ENCODE measurements at places on chromosomes 1 and 21.
A peak's percentile ranks its signal among the peaks of the same experiment; 100 is the strongest.

DNA sequence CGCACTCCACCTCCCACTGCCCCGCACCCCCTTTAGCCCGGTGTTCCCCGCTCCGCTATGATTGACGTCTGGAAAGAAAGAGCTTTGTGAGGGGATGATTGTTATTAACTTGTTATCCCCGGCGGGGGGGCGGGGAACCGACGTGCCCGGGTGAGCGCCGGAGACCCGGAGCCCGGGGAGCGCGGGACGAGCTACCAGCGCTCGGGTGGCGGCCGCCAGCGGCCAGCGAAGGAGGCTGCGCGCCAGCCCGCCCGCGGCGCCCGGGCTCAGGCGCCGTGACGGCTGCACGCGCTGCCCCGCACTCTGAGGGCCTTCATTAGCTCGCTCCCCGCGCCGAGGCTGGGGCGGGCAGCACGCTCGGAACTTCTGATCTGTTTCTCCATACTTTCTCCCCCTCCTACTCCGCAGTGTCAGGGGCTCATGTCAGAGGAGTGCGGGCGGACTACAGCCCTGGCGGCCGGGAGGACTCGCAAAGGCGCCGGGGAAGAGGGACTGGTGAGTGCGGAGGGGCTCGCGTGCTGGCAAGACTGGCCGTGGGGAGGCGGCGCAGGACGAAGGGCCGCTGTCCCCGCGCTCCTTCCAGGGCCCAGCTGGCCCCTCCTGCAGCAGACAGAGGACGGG is 2.1 kb downstream of the LHX8 start:
- no peak for DNase-seq

DNA sequence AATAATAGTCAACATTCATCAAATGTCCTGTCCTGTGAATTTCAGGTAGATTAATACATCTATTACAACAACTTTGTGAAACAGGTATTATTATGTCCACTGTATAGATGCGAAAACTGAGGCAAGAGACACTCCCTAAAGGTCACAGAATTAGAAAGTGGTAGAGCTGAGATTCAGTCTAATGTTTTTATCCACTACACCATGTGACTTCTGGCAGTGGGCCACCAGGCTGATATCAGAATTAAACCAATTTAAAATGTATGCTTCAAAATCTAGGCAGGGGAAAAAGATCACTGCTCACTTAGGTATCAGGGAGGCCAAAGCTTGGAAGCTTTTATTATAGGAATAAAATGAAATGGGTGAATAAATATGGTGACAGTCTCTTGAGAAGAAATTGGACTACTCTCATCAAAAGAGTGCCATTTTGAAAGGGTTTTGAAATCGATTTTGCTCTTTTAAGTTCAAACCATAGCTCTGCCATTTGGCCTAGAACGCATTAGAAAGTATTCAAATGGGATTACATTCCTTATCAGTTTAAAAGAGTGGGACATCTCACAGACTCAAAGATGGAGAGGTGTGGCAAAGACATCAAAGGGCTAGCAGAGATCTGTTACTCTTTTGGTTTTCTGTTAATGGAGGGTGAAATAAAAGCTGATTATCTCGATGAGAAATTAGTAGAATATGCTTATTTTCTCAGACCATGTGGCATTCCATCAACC is 1.9 kb downstream of the DDAH1 start:
- no peak for DNase-seq

- no peak for DNase-seq
Measured at GRCh38 chr21:41201385-41201784, 33.4 kb downstream of the BACE2 start.

GRCh38 chr1:151799179-151800022 is 5.8 kb downstream of the LINGO4 start:
- no peak for DNase-seq

- DNase-seq = no peak
Measured at GRCh38 chr21:14683063-14683462, 136.9 kb upstream of the SAMSN1 start.

- no peak for DNase-seq
Measured at GRCh38 chr1:160844447-160845232, 18.0 kb downstream of the CD244 start.

GRCh38 chr1:150567717-150568593 is 11.5 kb downstream of the MCL1 start:
- no peak for DNase-seq

DNA sequence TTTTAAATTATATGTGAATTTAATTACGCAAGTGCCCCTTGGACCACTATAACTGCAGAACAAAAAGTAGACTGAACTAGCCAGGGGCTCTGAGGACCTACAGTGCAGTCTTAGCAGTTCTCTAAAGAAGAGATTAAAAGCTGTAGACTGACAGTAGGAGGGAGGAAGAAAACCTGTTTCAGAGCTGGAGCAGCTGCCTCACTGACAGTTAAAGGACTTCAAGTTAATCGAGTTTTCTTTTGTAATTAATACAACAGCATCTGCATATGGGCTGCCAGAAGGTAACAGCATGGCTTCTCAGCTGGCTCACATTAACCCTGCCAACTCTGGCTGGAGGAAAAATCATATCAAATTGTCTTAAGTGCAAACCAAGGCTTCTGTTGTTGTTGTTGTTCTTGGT is 19.9 kb downstream of the DSTYK start:
- DNase-seq = no peak

DNA sequence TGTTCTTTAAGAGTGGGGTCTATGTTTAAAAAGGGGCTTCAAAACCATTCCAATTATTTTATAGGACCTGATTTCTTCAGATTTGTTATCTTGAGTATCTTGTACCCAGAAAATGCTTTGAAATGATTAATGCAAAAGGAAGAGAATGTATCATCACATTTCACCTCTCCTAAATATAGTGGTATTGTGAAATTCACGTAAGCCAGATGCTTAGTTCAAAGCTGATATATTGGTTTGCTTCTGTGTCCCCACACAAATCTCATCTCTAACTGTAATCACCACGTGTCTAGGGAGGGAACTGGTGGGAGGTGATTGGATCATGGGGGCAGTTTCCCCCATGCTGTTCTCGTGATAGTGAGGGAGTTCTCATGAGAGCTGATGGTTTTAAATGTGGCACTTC is 8.5 kb downstream of the SOAT1 start:
- DNase-seq = no peak

DNA sequence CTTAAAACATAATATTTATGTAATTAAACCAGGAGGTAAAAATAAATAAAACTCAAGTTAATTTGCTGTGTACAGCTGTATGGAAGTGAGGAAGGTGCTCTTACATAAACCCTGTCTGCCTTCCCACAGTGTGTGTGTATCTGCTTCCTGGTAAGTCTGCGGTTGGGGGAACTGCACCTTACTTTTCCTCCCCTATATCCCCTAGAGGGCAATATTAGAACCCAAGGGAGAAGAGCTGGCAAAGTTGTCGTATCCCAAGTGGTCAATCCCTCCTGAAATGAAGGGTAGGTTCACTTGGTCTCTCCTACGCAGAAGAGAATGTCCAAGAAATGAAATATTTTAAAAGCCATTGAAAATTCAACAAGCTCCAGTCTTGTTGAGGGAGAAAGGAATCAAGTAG is 17.8 kb upstream of the JAK1 start:
- no peak for DNase-seq

GRCh38 chr1:96481409-96481808 is 240.2 kb upstream of the PTBP2 start:
- no peak for DNase-seq

- no peak for DNase-seq
Measured at GRCh38 chr1:241972703-241973369, 15.3 kb downstream of the BECN2 start.

DNA sequence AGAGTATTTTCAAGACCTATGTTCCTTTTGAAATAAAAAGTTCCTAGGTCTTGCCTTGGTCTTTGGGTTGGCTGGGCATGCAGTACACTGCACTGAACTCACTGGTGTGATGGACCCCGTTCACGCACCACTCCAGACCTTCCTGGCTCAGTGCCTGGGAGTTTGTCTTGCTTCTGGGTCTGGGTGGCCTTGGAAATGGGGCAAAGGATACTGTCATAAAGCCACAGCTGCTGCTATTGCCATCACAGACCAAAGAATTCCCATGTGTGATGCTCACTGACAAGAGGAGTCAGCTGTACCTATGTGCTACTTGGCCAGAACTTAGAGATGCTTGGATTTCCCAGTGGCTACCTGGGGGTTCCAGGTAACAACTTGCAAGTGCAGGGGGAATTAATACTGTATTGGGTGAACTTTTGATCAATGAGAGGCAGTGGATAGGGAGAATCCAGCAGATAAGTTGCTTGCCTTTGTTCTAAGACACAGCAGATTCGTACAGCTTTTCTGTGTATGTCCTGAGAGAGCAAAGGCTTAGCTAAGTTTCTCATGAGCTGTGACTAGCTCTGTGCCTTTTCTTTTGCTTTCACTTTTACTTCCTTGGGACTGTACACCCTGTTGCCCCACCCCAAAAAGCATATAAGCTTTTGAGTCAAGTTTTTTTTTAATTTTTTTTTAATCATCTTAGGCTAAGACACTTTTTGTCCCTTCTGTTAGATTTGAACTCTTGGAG is 115.3 kb downstream of the RUNX1 start:
- no peak for DNase-seq

- DNase-seq = peak; percentile 28
Measured at GRCh38 chr1:12604114-12604874, 13.7 kb downstream of the DHRS3 start.

DNA sequence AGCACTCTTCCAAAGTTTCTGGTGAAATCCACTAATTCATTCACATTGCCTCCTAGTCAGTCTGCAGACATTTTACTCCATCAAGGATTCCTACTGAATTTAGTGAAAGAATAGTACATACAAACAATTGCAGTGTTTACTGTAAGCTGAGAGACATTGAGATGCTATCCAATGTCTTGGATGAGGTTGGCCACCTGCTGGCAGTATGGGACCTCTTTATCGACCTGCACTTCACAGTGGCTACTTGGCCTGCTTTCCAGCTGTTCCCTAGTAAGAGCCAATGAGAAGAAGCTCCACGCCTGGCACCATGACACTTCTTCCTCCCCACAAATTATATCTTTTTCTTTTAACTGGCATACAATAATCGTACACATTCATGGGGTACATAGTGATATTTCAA is 51.5 kb upstream of the LRIF1 start:
- no peak for DNase-seq

GRCh38 chr1:89064632-89065031 is 376 bp downstream of the GBP1 start:
- DNase-seq = no peak

DNA sequence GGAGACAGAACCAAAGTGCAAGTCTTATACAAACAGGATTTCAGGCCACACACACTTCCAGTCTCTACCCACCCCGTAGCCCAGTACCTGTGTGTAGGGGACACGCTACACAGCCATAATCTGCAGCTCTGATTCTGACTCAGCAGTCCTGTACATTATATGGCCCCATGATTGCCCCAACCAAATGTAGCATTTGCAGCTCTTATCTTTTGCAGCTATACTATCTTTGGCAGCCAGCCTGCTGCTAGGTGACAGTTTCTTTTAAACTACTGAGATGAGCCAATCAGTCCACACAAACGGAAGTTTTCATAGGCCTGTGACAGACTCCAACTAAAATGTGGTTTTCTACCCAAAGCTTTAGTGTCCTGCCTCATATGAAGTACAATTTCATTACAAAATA is 259.6 kb upstream of the ST6GALNAC5 start:
- DNase-seq = no peak

GRCh38 chr21:16742131-16742641 is 770.7 kb upstream of the CXADR start:
- DNase-seq = no peak

GRCh38 chr1:42165511-42166210 is 1.1 kb upstream of the GUCA2A start:
- no peak for DNase-seq

- no peak for DNase-seq
Measured at GRCh38 chr1:112636597-112637253, 17.1 kb downstream of the CAPZA1 start.

DNA sequence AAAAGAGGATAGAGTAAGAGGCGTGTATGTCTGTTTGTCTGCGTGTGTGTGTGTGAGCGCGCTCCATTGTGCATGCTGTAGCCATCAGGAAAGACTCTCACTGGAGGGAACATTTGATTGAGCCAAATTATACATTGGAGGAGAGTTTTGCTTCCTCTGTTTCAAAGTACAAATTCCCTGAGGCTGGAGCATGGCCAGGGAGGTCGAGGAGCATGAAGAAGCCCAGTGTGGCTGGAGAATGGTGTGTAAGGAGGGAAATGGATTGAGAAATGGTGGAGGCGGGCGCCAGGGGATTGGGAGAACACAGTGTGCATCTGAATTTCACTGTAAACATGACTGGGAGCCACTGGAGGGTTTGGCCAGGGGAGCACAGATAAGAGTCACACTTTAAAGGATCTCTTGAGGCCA is 22.1 kb upstream of the EFNA1 start:
- DNase-seq = no peak

GRCh38 chr1:2974701-2975301 is 46.5 kb upstream of the ACTRT2 start:
- DNase-seq = no peak

- DNase-seq = no peak
Measured at GRCh38 chr1:205775717-205776056, 405 bp upstream of the RAB29 start.

All from stimulated activated CD8-positive, alpha-beta memory T cell treated with anti-CD3 and anti-CD28 coated beads, Interleukin-4, amount 100 ng/mL, for 1 hour (primary cell).